Esophagus muscularis mucosa (tissue), 4 donors: ENCODE measurements at places on chromosomes 5 and 9. TPM values are rescaled to one million over a fixed set of nuclear protein-coding genes. Genes with fewer than 3 reads are reported as not detected.

DNA sequence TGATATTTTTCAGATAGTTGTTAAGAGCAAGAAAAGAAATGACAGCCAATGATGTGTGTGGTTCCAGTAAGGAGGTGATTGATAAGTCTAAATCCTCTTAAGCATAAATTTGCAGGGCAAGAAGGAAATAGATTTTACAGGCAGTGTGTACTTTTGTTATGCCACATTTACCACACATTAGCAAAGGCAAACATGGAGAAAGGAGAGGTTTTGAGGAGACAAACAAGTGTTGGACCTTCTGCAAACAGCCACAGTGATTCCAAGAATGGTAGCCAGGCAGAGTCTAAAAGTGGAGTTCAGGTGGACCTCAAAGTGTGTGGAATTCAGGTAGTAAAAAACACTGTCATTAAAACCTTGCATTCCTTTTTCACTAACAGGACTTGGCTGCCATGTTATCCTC is 295.9 kb upstream of the ITGA1 start:
- no peaks in the 10 kb centered on the region for H3K4me1 ChIP-seq
- DNase-seq = no peak
- no peak overlapping the region for H3K4me3 ChIP-seq
- no peaks in the 10 kb centered on the region for H3K27me3 ChIP-seq
- H3K27ac ChIP-seq = no peak overlapping the region

DNA sequence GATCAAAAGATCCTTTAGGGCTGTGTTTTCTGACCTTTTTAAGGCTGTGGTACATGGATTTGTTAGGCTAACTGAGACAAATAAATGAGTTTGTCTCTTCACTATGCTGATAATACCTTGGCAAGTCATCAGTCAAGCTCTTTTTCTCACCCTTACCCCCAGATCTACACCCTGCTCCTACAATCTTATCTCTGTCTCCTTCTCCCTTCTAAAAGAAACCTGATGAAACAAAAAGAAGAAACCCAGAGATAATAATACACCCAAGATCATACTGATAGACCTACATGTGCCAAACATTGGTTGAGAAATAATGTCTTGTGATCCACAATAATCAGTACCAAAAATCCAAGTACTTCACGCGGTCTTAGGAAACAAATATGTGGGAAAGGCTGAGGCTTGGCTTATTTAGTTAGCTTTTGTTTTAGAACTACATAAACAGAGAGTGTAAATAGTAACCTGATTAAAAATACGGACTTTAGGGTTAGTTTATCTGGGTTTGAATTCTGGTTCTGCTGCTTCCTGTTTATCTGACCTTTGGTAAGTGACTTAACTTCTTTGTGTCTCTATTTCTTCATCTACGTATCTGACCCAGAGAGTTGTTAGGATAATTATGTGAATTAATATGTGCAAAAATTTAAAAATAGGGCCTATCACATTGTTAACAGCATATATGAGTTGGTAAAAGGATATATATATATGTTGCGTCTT is 24.8 kb upstream of the PDCD1LG2 start:
- DNase-seq = no peak
- no peaks in the 10 kb centered on the region for H3K4me1 ChIP-seq
- H3K4me3 ChIP-seq = no peak overlapping the region
- H3K36me3 ChIP-seq = no peaks in the 10 kb centered on the region
- H3K27me3 ChIP-seq = no peaks in the 10 kb centered on the region
- H3K27ac ChIP-seq = no peak overlapping the region

DNA sequence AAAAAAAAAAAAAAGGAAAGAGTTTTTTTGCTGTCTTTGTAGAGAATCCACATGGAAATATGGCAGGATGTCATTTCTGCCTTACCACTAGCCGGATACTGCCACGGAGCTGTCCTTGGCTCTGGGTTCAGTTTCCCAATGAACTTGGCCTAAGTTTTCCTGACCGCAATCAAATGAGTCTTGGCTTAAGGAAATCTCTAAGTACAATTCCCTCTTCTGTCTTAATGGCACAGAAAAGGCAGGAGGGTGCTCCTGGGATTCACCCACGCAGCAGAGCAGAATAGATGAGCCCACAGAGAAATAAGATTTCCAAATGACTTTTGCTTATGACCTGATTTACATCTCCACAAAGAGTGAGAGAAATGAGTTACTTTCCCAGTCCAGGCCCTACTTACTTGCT is 284.0 kb upstream of the VLDLR start:
- peak; percentile 84 for DNase-seq
- H3K4me1 ChIP-seq = no peaks in the 10 kb centered on the region
- H3K27ac ChIP-seq = no peak overlapping the region

- no peak overlapping the region for H3K27ac ChIP-seq
- no peaks in the 10 kb centered on the region for H3K4me1 ChIP-seq
- H3K4me3 ChIP-seq = no peak overlapping the region
These were observed 31.5 kb upstream of the DENND4C start for GRCh38 chr9:19199012-19199411.

DNA sequence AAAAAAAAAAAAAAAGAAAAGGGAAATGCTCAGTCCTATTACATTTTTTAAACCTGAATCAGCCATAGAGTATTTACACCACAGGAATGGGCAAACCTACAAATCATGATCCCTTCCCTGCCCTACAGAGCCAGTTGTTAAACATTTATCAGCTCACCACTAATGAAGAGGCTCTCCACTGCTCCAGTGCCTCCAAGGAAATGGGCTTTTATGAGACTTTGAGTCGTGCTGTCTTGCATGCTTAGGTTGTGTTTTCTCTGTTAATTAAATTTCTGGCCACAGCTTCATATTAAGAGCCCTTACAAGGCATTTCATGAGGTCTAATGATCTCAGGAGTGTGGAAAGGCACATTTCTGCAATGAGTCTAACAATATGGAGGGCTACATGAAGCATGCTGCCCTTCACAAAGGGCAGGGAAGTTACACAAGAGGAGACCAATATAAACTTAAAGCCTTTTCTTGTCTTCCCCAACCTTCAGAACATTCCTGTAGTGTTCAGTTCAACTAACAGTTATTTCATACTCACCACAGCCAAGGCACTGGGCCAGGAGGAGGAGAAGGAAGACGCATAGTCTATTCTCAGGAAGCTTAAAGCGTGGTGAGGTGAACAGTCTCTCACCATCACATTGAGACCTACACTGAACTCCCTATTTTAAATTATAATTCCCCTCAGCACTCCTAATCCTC is 140.1 kb upstream of the ABCA1 start:
- no peak overlapping the region for H3K4me3 ChIP-seq
- DNase-seq = no peak
- no peaks in the 10 kb centered on the region for H3K27me3 ChIP-seq
- no peak overlapping the region for H3K27ac ChIP-seq
- peaks cover 39% of the 10 kb centered on the region for H3K4me1 ChIP-seq

DNA sequence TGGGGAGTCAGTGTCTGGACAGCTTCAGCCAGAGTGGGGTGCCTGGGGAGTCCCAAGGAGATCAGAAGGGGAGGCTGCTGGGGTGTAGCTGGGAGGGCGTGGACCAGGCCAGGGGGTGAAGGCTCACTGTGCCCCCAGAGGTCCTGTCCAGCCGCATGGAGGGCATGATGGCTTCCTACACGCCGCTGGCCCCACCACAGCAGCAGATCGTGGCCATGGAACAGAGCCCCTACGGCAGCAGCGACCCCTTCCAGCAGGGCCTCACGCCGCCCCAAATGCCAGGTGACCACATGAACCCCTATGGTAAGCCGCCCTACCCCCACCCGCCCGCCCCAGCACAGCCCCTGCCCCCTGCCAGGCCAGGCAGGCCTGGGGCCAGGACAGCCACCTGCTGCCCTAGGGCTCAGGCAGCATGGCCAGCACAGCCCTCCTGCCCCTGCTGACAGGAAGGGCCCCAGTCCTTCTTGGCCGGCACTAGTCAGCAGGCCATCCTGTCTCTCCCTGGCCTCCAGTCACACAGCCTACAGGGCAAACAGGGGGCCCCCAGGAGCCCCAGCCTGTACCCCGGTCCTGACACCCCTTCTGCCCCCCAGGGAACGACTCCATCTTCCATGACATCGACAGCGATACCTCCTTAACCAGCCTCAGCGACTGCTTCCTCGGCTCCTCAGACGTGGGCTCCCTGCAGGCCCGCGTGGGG is 82.1 kb downstream of the LMX1B start:
- H3K4me3 ChIP-seq = no peak overlapping the region
- H3K27ac ChIP-seq = no peak overlapping the region
- no peak for DNase-seq
- no peaks in the 10 kb centered on the region for H3K27me3 ChIP-seq
- H3K36me3 ChIP-seq = no peaks in the 10 kb centered on the region

DNA sequence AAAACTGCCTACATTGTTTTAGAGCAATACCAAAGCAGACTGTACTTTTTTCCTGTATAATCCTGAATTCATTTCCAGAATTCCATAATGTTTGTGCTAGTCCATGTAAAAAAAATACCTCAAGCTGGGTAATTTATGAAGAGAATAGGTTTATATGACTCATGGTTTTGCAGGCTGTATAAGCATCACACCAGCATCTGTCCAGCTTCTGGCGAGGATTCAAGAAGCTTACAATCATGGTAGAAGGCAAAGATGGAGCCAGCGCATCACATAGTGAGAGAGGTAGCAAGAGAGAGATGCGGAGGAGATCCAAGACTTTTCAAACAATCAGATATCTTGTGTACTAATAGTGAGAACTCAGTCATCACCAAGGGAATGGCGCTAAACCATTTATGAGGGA is 280.3 kb upstream of the CDH9 start:
- H3K27ac ChIP-seq = no peak overlapping the region
- H3K4me1 ChIP-seq = no peaks in the 10 kb centered on the region
- no peaks in the 10 kb centered on the region for H3K27me3 ChIP-seq
- H3K36me3 ChIP-seq = no peaks in the 10 kb centered on the region
- no peak for DNase-seq
- H3K4me3 ChIP-seq = no peak overlapping the region

The IFNK gene
- not detected for total RNA-seq

The C7 gene
- 829 TPM for total RNA-seq

The PLEKHG4B gene
- total RNA-seq = 0.46 TPM
